ENCODE measurements at places on chromosomes 5 and 9.

DNA sequence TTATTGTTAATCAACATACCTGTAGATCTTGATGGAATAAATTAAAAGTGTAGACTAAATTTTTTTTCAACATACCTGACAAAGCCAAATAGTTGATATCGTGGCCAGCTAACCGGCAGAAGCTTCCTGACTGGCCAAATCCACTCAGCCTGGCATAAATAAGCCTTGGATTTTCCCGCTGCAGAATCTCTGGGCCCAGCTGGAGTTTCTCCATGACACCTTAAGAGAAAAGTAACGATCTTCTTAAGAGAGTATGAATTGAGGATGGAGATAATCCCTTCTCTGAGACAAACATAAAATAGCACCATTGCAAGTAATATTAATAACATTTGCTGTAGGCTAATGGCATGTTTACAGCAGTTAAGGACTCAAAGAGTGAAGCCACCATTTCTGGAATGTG is 2.2 kb downstream of the AMACR start:
- DNase-seq: no peak

- DNase-seq: no peak
These were observed 91.8 kb upstream of the TNC start for GRCh38 chr9:115209601-115210306.

DNA sequence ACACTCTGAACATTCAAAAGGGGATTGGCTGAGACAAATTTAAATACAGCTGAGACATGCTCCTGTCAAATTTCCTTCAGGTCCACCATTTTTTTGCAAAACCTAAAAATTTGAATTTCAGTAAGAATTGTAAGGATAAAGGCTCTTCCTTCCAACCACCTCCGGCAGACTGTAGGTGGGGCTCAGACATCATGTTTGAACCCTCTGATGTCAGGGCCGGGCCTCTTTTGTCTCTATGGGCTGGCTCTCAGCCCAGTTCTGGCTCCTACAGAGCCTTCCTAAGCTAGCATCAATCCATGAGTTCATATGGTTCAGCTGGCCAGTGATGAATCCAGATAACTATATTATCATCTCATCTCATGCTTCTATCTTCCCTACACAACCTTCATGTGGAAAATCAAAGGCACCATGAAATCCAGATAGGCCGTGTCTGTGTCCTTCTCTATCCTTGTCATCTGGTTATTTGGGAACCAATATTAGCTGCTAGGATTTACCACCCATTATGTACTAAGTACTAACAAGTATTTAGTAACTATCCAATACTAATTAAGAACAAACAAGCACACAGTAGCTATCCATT is 44.2 kb downstream of the NIPSNAP3B start:
- DNase-seq: no peak

DNA sequence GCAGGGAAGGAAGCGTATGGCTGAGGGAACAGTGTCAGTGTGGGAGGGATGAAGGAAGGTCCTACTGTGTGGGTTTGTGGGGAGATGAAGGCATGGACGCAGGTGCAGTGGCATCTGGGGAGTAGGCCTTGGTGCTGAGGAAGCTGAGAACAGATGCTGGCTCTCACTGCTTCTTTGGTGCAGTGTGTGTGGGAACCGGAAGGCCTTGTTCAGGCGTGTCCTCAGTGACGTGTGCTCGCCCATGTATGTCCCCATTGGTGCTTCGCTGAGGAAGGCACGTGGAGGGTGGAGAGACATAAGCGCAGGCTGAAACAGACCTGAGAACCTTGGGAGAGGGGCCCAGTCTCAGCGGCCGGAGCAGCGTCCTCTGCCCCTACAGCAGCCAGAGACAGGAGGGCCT is 18.7 kb downstream of the ADAMTS13 start:
- no peak for DNase-seq

DNA sequence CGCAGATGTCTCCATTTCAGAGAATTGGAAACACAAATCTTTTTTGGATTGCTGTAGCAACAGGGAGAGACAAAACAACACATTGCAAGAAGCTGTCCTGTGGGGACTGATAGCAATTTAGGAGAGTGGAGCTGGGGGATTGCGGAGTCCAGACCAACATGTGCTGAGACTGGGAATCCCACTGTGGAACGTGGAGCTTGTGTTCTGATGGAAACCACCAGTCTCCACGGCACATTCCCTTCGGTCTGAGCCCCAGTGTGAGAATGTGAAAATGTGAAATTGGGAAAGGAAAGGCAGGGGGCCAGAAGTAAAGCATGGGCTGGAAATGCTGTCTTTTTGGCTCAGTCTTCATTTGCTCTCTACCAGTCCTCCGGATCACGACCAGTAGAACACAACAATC is 348.8 kb upstream of the TNC start:
- no peak for DNase-seq

DNA sequence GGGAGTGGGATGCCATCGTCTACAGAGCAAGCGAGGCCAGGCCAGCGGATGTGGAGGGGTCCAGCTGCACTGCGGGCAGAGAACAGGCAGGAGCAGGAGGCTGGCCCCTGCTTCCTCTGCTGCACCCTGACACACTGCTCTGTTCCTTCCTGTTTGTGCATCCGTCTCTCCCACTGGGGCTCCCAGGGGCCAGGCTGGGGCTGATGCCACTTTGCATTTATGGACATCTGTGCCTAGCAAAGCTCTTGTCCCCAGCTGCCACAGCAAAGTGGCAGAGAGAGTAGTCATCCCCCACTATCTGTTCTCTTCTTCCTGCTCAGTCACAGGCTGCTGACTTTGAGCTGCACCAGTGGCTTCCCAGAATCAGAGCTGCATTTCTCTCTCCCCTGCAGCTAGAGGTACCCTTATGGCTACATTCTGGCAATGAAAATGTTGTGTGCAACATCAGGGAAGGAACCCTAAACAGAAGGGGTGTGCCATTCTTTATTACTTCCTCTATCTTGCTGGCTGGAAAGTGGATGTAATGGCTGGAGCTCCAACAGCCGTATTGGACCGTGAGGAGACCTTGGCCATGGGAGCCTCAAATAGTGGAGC is 4.2 kb upstream of the NINJ1 start:
- DNase-seq: no peak
